ENCODE measurements at places on chromosomes 3 and 15. TPM values are rescaled to one million over a fixed set of nuclear protein-coding genes. Genes with fewer than 3 reads are reported as not detected.

DNA sequence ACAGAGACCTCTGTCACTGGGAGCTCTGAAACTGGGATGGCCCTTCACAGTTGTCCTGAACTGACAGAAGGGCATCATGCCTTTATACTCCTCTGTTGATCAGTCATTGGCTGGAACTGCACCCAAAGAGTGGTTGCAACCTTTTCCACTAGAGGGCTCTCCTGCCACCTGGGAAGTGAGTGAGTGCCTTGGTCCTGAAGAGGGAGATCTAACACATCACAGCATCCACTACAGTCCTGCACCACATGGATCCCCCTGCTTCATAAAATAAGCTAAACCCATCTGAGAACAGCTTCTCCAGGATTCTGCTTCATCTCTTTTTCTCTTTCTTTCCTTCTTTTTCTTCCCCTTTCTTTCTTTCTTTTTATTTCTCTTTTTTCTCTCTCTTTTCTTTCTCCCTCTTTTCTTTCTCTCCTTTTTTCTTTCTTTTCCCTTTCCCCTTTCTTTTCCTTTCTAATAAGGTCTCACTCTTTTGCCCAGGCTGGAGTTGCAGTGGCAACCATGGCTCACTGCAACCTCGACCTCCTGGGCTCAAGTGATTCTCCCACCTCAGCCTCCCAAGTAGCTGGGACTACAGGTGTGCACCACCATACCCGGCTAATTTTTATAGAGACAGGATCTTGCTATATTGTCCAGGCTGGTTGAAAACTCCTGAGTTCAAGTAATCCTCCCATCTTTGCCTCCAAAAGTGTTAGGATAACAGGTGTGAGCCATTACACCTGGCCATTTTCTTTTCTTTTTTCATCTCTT is 42.8 kb upstream of the RAF1 start:
- peak; percentile 79 for DNase-seq
- H3K4me3 ChIP-seq, result no peak overlapping the region
- H3K36me3 ChIP-seq, result no peaks in the 10 kb centered on the region
- no peak overlapping the region for H3K27ac ChIP-seq
- peaks cover 20% of the 10 kb centered on the region for H3K4me1 ChIP-seq

- DNase-seq, result no peak
- H3K27ac ChIP-seq, result no peak overlapping the region
- no peaks in the 10 kb centered on the region for H3K4me1 ChIP-seq
- H3K4me3 ChIP-seq, result no peak overlapping the region
These were observed 43.2 kb downstream of the RARB start for GRCh38 chr3:25471081-25471768.

- no peak for DNase-seq
- H3K4me3 ChIP-seq, result no peak overlapping the region
- H3K4me1 ChIP-seq, result no peaks in the 10 kb centered on the region
- H3K36me3 ChIP-seq, result no peaks in the 10 kb centered on the region
- no peak overlapping the region for H3K27ac ChIP-seq
- no peaks in the 10 kb centered on the region for H3K27me3 ChIP-seq
These were observed 142.4 kb downstream of the EPHB1 start for GRCh38 chr3:134937256-134938028.

DNA sequence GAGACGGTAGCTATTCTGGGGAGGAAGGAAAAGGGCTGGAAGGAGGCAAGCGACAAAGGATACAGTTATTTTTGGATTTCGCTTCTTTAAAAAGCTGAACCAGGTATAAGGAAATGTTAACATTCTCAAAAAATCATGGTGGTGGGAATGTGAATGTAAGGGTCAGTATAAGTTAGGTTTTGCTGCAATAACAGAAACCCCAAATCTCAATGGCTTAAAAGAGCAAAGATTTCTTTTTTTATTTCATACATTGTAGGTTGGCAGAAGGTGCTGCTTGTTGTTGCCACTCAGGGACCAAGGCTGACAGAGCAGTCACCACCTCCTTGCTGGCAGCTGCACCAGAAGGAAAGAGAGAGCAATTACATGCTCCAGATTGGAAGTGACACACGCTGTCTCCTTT is 176.3 kb upstream of the LPP start:
- H3K27me3 ChIP-seq, result no peaks in the 10 kb centered on the region
- no peak for DNase-seq
- H3K36me3 ChIP-seq, result no peaks in the 10 kb centered on the region
- peaks cover 37% of the 10 kb centered on the region for H3K4me1 ChIP-seq

DNA sequence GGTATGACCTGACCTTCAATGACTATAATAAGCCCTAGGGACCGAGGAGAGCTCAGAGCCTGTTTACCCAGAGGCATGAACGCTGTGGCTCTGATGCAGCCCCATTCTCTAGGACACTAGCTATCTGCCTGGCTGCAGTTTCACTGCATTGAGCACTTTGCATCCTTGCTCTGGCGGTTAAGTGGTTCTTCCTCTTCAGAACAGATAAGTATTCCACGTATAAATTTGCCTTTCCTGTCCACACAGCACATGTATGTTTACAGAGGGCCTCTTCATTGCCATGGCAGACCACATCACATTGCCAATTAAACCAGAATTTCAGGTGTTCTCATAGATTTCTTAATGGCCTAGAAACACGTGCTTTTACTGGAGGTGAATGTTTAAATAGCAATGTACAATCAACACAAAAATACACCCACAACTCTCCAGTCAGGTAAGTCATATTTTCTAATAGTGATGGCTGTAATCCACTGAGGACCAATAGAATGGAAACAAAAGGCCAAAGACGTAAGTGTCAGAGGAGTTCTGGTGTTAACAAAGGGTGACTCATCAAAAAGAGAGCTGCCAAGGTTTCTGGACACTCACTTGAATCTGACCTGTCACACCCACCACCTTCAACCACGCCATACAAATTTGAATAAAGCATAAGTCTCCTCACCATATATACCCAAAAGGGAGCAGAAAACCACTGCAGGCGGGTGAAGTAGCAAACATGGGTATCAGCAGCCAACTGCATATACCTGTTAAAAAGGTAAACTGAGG is 553.4 kb downstream of the OCA2 start:
- no peak overlapping the region for H3K27ac ChIP-seq
- no peaks in the 10 kb centered on the region for H3K27me3 ChIP-seq
- no peak overlapping the region for H3K4me3 ChIP-seq

- H3K27me3 ChIP-seq, result no peaks in the 10 kb centered on the region
- H3K4me3 ChIP-seq, result no peak overlapping the region
- H3K27ac ChIP-seq, result peak overlapping the region; percentile 74
- DNase-seq, result peak; percentile 24
- no peaks in the 10 kb centered on the region for H3K36me3 ChIP-seq
- H3K4me1 ChIP-seq, result peaks cover 57% of the 10 kb centered on the region
These were observed 75.0 kb downstream of the TRIM69 start for GRCh38 chr15:44811337-44811736.

GRCh38 chr3:152434142-152434541 is 165.4 kb downstream of the MBNL1 start:
- H3K27ac ChIP-seq, result no peak overlapping the region
- H3K27me3 ChIP-seq, result no peaks in the 10 kb centered on the region
- H3K4me1 ChIP-seq, result no peaks in the 10 kb centered on the region
- H3K4me3 ChIP-seq, result no peak overlapping the region
- peaks cover 2% of the 10 kb centered on the region for H3K36me3 ChIP-seq

DNA sequence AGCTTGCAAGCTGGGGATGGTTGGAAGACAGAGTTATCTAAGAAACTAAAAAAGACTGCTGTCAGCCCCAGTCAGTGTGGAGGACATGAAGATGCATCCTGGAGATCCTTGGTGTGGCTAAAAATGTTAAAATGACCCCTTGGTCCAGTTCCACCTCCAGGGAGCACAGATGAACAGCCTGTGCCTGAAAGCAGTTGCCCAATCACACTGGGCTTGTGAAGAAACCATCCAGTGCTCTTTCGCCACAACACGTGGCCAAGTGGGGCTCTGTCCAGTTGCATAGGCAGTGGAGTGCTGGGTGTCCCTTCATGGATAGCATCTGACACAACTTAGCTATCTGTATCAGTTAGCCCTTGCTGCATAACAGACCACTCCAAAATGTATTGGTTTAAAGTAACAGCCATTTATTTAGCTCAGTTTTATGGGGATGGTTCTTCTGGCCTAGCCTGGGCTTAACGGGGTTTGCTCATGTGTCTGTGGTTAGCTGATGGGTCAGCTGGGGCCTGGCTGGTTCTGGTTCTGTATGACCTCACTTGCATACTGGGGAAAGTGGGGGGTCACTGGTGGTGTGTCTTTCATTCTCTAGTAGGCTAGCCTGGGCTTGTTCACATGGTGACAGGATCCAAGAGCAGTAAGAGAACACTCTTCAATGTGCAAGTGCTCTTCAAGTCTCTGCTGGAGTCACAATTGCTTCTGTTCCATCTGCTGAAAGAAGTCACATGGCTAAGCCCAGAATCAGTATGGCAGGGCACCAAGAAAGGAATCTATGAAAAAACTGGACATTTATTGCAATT is 226.2 kb downstream of the PDCD6IP start:
- no peaks in the 10 kb centered on the region for H3K27me3 ChIP-seq
- no peaks in the 10 kb centered on the region for H3K4me1 ChIP-seq
- no peak overlapping the region for H3K4me3 ChIP-seq
- no peak overlapping the region for H3K27ac ChIP-seq

DNA sequence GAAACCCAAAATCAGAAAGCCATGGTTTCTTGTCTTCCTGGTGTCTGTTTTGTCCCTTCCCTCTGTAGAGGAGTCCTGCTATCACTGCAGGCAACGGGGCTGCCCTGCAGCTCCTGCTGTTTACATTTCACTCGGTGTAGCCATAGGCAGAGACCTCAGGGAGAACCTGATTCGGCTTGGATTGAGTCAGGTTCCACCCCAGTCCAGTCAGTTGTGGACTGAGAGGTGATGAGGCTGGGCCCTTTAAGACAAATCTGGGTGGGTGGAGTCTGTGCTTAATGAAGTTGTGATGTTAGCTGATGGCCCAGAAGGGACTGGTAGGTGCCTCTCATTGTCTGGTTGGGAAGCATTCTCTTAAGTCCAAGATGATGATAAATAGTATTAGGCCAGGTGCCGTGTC is 35.7 kb downstream of the FLNB start:
- peak overlapping the region; percentile 88 for H3K27ac ChIP-seq
- no peak for DNase-seq
- H3K36me3 ChIP-seq, result peaks cover 4% of the 10 kb centered on the region
- no peaks in the 10 kb centered on the region for H3K27me3 ChIP-seq
- peaks cover 81% of the 10 kb centered on the region for H3K4me1 ChIP-seq
- H3K4me3 ChIP-seq, result no peak overlapping the region

- H3K4me1 ChIP-seq, result no peaks in the 10 kb centered on the region
- no peak overlapping the region for H3K4me3 ChIP-seq
- no peaks in the 10 kb centered on the region for H3K36me3 ChIP-seq
- H3K27ac ChIP-seq, result no peak overlapping the region
These were observed 115.7 kb downstream of the WNT7A start for GRCh38 chr3:13764161-13764560.

GRCh38 chr3:81463781-81464180 is 297.7 kb downstream of the GBE1 start:
- no peaks in the 10 kb centered on the region for H3K36me3 ChIP-seq
- DNase-seq, result no peak

DNA sequence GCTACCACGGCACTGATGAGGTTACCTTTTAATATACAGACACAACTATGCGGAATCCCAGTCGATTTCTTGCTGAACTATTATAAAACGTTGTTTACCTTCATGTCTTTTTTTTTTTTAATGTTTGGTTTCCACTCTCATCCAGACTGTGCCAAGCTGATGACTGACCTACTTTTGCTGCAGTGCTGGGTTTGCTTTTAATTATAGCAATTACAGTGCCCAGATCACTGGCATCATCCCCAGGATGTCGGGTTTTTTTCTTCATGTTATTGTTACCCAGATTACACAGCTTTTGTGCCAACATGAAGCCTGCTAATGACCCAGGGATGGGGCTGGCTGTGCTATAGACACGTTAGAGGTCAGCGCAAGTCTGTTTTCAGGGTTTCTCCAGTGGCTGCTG is 294.0 kb upstream of the ATP10A start:
- no peak overlapping the region for H3K27ac ChIP-seq
- no peak for DNase-seq
- no peak overlapping the region for H3K4me3 ChIP-seq
- H3K36me3 ChIP-seq, result no peaks in the 10 kb centered on the region
- no peaks in the 10 kb centered on the region for H3K27me3 ChIP-seq

DNA sequence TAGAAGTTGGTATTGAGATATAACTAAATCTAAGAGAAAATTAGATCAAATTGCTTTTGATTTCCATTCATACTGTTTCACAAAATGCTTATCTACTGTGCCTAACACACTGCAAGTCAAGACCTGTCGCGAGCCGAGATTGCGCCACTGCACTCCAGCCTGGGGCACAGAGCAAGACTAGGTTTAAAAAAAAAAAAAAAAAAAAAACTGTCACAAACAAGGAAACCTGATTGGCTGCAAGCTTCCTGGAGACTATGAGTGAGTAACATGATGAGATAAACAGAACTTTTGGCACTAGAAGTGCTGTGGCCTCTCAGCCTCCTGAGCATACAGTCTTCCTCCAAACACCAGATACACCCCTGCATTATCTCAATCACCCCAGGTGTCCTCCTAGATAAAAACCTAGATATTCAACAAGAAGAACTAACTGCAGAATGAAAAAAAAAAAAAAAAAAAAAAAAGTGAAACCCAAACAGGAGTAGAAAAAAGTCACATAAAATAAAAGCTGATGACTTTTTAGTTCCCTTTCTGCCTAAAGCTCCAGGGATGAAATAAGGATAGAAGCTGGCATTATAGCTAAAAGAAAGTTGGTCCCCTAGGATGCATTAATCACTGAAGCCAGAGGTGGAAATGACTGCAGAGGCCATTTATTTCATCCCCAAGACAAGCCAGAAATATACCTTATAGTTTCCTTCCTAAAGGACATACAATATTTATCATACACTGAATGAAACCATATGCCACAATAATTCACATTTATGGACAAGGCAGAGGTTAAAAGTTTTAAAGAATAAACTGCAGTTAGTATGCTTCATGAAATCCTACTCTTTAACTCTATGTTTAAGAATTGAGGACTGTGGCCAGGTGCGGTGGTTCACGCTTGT is 82.4 kb downstream of the P3H2 start:
- DNase-seq, result no peak
- H3K36me3 ChIP-seq, result no peaks in the 10 kb centered on the region
- no peaks in the 10 kb centered on the region for H3K27me3 ChIP-seq
- H3K4me3 ChIP-seq, result no peak overlapping the region
- no peak overlapping the region for H3K27ac ChIP-seq
- no peaks in the 10 kb centered on the region for H3K4me1 ChIP-seq

DNA sequence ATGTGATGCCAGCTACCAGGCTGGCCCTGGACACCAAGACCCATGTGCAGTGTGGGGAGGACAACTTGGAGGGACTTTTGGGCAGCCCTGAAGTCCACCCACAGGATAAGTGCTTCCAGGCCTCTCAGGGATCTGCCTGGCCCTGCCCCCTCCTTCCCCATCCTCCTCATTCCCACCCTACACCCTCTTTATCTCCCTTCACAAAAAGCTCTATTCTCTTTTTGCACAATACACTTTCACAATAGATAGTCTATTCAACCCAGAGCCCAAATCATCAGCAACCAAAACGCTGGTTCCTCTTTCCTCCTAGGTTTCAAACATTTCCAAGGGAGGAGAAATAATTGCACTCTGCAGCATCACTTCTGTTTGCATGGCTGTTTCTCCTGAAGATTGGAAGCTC is 7.8 kb upstream of the ZNF710 start:
- no peaks in the 10 kb centered on the region for H3K27me3 ChIP-seq
- no peak for DNase-seq
- no peaks in the 10 kb centered on the region for H3K36me3 ChIP-seq
- H3K4me1 ChIP-seq, result peaks cover 12% of the 10 kb centered on the region
- no peak overlapping the region for H3K27ac ChIP-seq
- no peak overlapping the region for H3K4me3 ChIP-seq

FGF7 gene
- total RNA-seq, result not detected

CPEB1 gene
- 0.07 TPM for total RNA-seq

GABRR3 gene
- 0.31 TPM for total RNA-seq

GTF2E1 gene
- total RNA-seq, result 29.0 TPM

GRK7 gene
- total RNA-seq, result not detected

MUC13 gene
- total RNA-seq, result 0.04 TPM
